ENCODE measurements at places on chromosomes 2 and 18. TPM values are rescaled to one million over a fixed set of nuclear protein-coding genes. Genes with fewer than 3 reads are reported as not detected.

OBSL1 gene
- 38.8 TPM for total RNA-seq

RAX gene
- total RNA-seq, result not detected

DYNC2LI1 gene
- total RNA-seq, result 7.0 TPM

MYO3B gene
- not detected for total RNA-seq

STARD6 gene
- not detected for total RNA-seq

TRABD2A gene
- total RNA-seq, result 1.4 TPM

COLEC12 gene
- total RNA-seq, result 45.1 TPM

AP1S3 gene
- total RNA-seq, result 4.4 TPM

ID2 gene
- 31.4 TPM for total RNA-seq

DSG3 gene
- total RNA-seq, result not detected

TNFAIP6 gene
- not detected for total RNA-seq

ANKRD62 gene
- not detected for total RNA-seq

Measured in dermis blood vessel endothelial cell (primary cell).